ENCODE measurements at places on chromosomes 2 and 18.
A peak's percentile ranks its signal among the peaks of the same experiment; 100 is the strongest.

DNA sequence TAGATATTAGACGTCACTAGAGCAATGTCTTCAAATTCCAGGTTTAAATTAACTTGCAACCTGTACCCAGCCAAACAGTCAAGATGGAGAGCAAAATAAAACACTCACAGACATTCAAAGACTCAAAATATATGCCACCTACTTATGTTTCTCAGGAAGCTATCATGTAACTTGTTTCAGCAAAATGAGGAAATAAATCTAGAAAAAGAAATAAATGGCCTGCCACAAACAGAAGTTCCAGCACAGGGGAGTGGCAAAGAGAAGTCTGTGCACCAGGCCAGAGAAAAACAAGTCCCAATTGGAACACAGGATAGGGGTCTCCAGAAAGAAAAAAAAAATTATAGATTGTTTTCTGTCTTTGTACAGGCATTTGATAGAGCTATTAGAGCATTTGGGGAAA is 96.7 kb downstream of the LRP2 start:
- no peak for DNase-seq

- DNase-seq: no peak
Observed at GRCh38 chr2:76268484-76268883, 557.8 kb upstream of the GCFC2 start.

- DNase-seq: no peak
Observed at GRCh38 chr2:123518367-123518766, 506.7 kb upstream of the CNTNAP5 start.

GRCh38 chr18:70365361-70365760 is 76.5 kb downstream of the SOCS6 start:
- DNase-seq: no peak

- DNase-seq: no peak
Observed at GRCh38 chr2:70557171-70557838, 3.7 kb upstream of the TGFA start.

DNA sequence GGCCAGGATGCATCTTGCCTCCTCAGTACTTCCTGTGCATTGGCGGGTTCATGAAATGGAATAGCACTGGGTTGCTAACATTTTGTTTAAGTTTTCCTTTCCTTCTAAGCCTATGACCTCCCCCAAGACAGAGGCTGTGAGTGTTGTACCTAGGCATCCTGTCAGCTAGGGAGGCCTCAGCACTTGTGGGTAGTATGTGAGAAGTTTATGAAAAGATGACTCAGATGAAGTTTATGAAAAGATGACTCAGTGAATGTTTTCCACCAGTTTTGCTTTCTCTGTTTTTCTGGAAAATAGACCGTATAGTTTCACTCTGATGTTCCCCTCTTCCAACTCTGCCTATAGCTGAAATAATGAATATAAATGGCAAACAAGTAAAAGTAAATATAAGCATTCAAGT is 412.9 kb downstream of the TMEM182 start:
- DNase-seq: no peak

DNA sequence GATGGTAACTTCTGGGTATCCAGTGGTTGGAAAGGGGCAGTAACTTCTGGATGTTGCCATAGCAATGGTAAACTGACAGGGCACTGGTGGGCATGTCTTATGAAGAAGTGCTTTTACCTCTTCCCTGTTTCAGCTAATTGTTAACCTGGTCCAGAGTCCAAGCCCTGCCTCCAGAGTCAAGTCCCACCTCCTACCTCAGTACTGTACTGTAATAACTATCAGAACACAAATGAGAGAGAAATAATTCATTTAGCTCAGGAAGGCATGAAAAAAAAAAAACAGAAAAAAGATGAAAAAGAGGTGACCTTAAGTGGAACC is 237.0 kb downstream of the ZNF804A start:
- no peak for DNase-seq

- DNase-seq: no peak
Observed at GRCh38 chr2:67828066-67828465, 234.7 kb downstream of the C1D start.

DNA sequence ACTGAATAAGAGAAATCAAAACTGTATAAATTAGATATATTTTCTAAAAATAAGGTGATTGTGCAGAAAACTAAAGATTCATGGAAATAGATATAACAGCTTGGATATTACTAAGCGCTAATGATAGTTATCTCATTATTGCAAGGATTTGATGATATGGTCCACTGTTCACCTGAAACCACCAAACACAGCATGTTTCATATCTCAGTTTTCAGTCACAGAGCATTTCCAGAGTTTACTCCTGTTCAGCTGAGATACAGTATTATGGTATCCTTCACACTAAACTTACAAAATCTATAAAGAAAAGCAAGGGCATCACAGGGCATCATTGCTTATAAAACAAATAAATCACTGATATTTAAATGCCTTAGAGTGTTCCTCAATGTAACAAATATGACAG is 591.6 kb downstream of the ERBB4 start:
- DNase-seq: no peak

GRCh38 chr18:12376034-12376753 is 833 bp downstream of the AFG3L2 start:
- no peak for DNase-seq

DNA sequence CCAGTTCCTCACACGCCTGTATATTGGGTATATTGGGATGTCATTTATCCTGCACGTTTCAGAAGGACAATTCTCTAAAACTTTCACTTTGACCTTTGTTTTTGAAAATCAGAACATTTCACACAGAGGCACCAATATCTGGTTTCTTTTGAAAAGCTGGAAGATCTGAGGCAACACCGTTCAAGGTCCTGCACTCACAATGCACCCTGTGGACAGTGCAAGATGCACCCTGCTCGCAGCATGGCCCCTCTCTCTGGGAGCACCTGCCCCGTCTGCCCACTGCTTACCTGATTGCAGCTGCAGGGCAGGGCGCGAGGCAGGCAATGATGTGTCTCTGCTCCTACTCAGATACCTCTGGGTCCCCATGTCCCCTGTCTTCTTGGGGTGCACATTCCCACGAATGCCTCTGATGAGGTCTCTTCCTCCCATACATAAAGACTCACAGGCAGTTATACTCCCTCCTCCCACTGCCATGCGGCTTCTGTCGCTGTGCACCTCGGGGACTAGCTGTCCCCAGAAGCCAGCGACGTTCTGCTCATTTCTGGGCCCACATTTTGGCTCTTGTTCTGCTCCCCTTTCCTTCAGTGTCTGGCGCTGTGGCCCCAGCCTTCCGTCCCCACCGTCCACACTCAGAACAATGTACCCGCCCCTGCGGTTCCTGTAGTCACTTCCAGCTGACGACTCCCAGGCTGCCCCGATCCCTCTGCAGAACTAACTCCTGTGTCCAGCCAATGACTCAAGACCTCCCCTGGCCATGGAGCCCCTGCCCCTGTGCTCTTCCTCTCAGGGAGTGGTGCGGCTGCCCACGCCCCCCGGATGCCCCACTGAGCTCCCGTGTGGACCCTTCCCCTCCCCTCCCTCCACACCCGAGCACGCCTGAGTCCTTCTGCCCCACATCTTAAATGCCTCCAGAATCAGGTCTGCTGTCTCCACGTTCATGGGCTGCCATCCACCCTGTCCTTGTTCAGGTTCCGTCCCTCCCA is at the start of gene OR6B3:
Gene OR6B3 (minus strand): TSS at position 349 of the 983 bp plus-strand sequence.
- no peak for DNase-seq

GRCh38 chr2:201642579-201643215 is 606 bp downstream of the TMEM237 start:
- DNase-seq: peak; percentile 72

DNA sequence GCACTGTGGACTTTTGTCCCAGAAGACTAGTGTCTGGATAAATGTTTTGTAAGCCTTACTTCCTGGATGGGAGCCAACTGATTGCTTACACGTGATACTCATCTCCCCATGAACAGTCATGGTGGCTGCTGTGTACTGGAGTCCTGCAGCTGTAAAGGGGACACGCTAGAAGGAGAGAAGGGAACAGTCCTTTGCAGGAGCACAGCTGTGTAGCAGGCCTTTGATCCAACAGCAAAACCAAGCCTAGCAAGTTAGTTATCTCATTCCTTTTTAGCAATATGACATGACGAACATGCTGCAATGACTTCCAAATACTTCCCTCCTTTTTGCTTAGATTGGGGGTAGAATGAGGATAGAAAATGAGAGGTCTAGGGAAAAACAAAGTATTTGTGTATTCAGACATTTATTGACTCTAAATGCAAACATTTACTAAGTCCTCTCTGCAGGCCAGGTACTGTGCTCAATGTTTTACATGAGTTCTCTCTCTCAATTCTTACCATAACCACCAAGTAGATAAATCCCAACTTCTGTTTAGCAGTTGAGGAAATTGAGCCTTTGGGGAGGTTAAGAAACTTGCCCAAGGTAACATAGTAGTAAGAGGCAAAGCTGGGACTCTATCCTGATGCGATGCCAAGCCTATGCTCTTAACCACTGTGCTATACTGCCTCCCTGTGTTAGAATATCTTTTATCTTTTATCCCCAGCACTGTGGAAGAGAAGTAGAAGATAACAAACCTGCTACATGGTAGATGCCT is 55.4 kb upstream of the CD28 start:
- no peak for DNase-seq

GRCh38 chr2:54859997-54860701 is 136.7 kb downstream of the EML6 start:
- no peak for DNase-seq

- DNase-seq: no peak
Observed at GRCh38 chr2:38182492-38183003, 106.6 kb upstream of the CYP1B1 start.

DNA sequence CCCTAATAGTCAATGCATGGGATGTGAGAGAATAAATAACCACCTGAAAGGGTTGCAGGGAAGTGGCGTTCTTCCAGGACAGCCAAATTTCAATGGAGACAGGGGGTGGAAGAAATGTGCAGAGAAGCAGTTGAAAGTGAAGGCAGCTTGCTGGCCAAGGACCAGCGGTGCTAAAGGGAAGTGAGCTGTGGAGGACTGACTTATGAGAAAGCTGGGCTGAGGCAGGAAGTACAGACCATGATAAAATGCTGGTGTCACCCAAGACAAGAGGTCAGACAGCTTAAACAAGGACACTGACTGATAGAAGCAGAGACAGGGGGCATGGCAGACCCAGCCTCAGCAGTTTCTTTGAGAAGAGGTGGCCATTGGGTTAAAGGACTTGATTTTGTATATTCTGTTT is 106.7 kb downstream of the DTNB start:
- DNase-seq: no peak

DNA sequence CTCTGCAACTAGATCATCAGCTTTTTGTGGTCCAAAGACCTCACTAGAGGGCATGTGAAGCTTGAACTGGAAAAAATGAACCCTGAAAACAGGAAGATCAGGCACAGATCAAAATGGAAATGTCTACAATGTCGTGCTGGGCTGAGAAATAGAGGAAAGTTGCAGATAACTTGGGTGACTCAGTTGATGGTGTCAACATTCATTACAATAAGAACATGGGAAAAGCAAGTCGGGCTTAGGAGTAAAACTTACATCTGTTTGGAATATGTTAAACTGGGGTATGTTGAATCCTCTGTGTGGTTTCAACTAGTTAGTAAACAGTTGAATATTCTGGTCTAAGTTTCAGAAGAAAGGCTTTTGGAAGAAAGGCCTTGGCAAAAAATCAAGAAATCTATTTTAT is 940.4 kb downstream of the ERBB4 start:
- no peak for DNase-seq

- DNase-seq: no peak
Observed at GRCh38 chr2:121627525-121628050, 21.7 kb downstream of the CLASP1 start.

DNA sequence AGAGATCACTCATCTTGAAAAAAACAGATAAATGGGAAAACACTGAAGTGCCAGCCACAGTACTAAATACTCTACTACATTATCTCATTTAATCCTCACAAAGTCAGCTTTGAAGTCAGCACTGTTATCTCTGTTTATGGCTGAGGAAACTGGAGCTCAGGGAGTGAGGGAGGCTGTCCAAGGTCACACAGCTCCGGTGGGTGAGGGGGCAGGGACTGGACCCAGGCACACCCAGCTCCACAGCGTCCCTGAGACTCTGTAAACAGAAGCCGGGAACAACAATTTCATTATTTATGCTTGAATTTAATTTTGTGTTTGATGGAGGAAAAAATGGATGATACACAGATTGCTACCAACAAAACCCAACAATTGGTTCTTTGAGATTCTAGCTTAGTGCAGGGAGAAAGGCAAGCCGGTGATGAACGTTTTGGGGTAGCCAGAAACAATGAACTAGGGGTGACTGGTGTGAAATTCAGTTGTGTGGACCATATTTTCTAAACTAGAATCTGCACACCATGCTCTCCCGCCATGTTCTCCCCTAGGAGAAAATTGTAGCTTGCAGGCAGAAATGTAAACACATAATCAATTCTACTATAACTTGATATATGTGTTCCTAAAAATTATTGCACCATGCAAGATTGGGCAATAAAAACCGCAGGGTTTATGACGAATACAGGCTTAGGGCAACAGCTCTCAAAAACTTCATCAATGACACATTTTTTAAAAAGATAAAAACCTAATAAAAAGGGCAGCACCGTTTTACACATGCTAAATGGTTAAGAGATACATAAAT is at the start of gene GREB1:
Gene GREB1 (plus strand): TSS at position 768 of the 793 bp plus-strand sequence. CDS start 22,570 bp downstream, outside the sequence.
- DNase-seq: no peak

DNA sequence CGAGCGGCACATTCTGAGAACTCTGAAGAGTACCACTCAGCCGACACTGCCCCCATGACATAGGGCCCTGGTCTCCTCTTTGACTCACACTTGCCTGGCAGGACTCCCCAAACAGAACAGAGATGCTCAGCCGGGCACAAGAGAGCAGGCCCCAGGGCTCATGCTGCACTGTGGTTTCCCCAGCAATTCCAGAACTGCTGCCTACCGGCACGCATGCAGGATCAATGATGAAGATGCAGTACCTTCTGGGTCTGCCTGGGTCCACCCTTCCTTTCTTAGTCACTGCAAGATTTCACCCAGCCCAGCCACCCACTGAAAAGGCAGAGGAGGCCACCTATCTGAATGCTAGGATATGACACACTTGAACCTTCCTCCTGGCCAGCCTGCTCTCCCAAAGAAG is 49.4 kb downstream of the BCL11A start:
- no peak for DNase-seq

GRCh38 chr18:51006061-51006818 is 23.8 kb upstream of the SMAD4 start:
- DNase-seq: no peak

- DNase-seq: no peak
Observed at GRCh38 chr2:200000444-200001163, 45.2 kb downstream of the MAIP1 start.

- peak; percentile 18 for DNase-seq
Observed at GRCh38 chr18:51153659-51154371, 43.7 kb downstream of the MEX3C start.

GRCh38 chr2:156826341-156826933 is 390.3 kb downstream of the GPD2 start:
- no peak for DNase-seq

- DNase-seq: no peak
Observed at GRCh38 chr2:8300216-8300615, 381.6 kb upstream of the ID2 start.

DNA sequence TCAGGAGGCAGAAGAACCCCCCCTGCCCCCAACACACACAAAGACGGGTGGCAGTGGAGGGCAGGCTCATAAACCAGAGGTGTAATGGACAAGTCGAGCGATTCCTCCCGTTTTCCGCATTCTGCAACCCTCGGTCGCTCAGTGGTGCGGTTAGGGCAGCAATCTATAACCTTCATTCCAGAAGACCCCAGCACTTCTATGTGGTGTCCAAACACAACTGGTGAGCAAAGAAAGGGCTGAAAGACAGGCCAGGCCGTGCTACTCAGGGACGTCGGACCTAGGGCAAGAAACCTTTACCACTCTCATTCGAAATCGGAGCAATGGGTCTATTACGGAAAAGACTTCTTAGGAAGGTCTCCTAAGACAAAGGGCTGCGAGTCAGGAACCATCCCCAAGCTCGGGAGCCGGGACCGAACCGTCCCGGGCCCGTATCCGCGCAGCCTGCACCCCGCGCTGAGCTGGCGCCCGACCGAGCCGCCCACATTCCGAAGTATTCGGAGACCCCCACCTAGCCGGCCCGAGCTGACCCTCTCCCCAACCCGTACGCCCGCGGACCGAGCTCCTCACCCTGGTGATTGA is 568 bp downstream of the ARL5A start:
- no peak for DNase-seq

Data from stimulated activated CD8-positive, alpha-beta memory T cell treated with anti-CD3 and anti-CD28 coated beads, Interleukin-2, amount 100 ng/mL, for 1 hour (primary cell).